ENCODE measurements at places on chromosomes 5 and 9.

DNA sequence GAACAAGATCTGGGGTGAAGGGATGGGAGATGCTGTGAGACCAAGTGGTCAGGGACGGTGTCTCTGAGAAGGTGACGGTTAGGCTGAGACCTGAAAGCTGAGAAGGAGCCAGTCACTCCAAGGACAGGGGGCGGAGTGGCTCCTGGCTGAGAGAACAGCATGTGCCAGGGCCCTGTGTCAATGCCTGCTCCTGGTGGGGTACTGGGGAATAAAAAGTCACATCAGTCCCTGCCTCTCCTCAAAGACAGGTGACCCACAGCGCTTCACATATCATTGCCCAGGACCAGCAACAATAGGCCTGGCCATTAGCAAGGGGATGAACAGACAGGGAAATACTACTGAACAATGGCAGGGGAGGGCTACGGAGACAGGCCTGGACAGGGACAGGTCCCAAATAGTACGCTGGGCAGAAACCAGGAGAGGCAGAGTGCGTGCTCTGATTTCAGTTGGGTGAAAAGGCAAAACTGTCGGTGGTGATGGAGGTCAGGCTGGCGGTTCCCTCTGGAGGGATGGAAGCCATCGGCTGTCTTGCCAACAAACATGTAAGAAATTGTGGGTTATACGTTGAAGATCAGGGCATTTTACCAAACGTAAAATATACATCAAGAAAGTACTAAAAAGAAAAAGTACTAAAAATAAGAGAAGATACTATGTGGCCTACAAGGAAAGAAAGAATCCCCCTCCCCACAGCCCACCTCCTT lies 64.3 kb downstream of the C9orf50 start:
- no peak for DNase-seq

GRCh38 chr9:87499424-87500017 lies 1.9 kb downstream of the DAPK1 start:
- no peak for DNase-seq

- DNase-seq, result no peak
These were observed 293.2 kb upstream of the KLF4 start for GRCh38 chr9:107782789-107783188.

- DNase-seq, result no peak
These were observed 14.9 kb upstream of the TCOF1 start for GRCh38 chr5:150342583-150342982.

GRCh38 chr9:21856301-21857094 lies 54.1 kb downstream of the MTAP start:
- peak; percentile 17 for DNase-seq

- peak; percentile 72 for DNase-seq
These were observed 459.3 kb upstream of the MEF2C start for GRCh38 chr5:89342106-89342876.

- DNase-seq, result no peak
These were observed 89.1 kb downstream of the ZNF354C start for GRCh38 chr5:179149278-179149677.
